ENCODE measurements at places on chromosomes 1 and 21.

- DNase-seq, result no peak
These were observed 217.5 kb downstream of the PLA2G4A start for GRCh38 chr1:187046293-187046692.

DNA sequence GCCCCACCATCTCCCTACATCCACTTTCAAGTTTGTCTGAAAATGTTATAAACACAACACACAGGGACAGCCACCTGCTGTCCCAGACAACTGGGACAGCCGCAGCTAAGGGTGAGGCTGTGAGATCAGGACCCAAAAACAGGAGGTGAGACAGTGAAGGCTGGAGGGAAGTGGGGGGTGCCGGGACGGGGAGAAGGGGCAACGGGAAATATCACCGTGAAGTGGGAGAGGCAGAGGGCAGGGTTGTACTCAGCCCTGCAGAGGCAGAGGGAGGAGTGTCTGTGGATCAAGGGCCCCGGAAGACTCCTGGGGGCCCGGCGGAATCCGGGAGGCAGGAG lies 114.4 kb downstream of the CASZ1 start:
- DNase-seq, result no peak

GRCh38 chr1:243244432-243244841 lies 10.6 kb downstream of the CEP170 start:
- no peak for DNase-seq

- no peak for DNase-seq
These were observed 14.9 kb downstream of the CDA start for GRCh38 chr1:20603504-20604464.

DNA sequence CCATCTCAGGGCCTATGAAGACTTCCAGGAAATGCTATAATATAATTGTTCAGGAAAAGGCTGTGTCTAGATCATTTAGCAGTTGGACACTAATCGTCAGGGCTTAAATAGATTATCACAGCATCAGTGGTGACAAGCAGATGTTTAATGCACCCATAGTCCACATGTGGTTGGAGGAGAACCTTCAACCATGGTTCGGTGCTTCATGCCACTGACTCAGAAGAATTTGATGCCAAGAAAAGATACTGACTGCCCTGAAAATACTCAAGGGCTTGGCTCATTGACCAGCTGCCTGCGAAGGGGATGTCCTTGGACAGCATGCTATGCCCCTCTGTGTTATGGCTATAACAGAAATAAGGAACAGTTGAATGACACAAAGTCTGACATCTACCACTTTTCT lies 175.7 kb downstream of the HHIPL2 start:
- DNase-seq, result no peak

DNA sequence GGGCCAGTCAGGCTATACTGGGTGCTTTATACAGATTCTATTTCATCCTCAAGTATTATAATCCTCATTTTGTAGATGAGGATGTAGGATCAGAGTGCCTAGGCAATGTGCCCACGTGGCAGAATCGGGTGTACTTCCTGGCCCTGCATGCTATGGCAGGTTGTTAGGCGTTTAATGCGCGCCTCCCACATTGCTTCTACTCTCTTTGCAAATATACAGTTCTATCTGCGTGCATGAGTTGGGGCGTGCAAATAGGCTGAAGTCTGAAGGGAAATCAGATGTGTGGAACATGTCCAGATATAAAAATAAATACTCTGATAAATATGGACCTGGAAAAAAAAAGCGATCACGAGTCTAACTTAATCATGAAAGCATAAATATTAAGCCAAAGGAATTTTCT lies 194.7 kb upstream of the FMN2 start:
- no peak for DNase-seq

DNA sequence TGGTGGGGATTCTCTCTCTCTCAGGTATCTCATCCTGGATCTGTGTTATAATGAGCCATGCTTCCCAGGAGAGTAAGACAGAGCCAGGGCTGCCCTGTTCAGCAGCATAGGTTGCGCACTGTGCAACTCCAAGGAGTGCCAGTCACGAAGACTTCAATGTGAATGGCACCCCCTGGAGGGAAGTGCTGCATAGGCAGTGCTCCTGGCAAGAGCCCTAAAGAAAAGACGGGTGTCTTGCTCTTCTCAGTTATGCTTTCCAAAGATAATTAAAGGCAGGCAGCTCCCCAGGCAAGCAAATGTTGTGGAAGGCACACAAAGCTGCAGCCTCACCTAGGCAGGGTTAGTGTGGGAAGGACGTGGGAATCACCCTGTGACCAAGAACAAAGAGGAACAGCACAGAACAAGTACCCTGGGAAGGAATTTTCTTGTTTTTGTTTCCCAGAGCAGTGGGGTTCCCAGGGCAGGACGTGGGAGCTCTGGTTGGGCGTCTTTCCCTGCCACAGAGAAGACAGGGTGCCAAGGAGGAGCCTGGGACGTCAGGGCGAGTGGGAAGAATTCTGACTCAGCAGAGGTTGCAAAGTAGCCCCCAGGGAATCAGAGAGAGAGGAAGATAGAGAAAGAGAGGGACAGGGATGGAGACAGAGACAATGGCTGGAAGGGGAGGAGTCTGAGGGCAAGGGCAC lies 120.9 kb downstream of the KCNN3 start:
- DNase-seq, result no peak

DNA sequence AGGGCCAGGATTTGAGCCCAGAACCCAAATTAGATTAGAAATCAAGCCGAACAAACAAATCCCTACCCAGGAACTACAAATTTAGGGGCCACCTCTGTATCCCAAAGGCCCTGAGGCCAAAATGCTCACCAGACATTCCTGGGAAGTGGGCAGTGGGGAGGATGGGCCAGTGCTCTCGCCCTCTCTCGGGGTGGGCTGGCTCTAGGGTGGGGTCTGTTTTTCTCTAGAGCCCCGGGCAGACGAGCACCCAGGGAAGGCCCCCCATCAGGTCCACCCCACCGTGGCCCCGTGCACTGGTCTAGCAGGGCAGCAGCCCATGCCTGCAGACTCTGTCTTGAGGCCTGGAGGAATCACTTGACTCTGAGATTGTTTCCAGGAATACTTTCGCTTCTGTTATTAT lies 252.0 kb downstream of the RRAGC start:
- DNase-seq, result no peak

GRCh38 chr1:213269829-213270228 lies 218.8 kb downstream of the RPS6KC1 start:
- no peak for DNase-seq

DNA sequence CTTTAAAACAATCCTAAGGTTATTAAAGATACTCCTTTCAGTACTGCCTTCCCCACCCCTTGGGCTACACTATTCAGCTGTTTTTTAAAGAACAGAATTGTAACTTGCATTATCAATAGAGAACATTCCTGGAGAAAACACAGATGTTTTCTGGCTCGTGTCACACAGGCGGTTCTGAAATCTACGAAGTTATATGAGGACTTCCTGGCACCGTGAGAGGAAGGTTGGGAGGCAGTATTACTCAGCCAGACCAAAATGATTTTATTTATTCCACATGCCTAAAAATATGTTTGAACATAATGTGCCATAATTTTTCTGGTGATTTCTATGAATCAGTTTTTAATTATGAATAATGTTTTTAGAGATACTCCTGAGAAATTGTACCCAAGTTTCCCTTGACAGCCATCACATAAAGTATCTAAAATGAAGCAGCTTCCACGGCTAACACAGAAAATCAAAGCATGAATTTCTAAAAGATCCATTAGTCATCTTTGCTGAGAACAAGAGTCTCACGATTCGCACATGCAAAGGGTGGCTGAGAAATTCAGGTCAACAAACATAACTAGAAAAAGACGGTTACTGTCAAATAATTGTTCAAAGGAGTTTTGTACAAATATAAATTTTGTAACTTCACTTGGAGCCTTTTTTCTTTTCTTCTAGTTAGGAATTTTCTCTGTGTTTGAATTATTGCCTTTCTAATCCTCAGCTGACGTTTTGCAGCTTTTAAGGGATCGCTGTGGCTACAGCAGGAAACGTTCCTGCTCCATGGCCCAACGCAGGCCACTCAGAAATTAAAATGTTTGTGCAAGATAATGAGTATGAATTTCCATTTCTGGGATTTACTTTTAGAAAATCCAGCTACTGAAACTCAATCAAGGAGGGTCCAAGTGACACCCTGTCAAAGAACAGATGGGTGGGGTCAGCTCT lies 8.0 kb upstream of the SIM2 start:
- no peak for DNase-seq

DNA sequence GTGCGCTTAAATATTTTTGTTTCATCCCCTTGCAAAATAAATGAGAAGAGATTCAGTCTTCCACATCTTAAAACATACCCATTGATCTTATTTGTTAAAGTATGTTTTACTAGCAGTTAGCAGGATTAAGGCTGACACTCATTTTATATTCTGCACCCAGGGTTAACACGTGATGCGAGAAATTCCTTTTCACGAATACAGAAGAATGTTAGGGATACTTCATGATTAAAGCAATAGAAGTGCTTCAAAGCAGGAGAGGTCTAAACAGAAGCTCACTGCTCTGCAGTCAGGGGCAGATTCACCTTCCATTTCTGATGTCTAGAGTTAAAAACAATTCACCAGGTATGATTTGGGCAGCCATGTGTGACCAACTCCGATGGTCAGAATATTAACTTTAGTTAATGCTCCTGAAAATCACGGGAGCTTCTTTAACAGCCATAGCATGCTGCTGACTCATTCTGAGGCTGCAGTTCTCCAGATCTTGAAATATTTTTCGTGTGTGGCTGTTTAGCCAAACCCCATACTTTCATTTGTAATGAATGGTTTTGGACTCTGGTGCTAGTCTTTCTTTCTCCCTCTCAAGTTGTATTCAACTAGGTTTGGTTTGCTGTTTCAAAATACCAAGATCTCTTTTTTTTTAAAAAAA lies 19.7 kb downstream of the BCAR3 start:
- no peak for DNase-seq
